ENCODE measurements at places on chromosomes 6 and 20. TPM values are rescaled to one million over a fixed set of nuclear protein-coding genes. Genes with fewer than 3 reads are reported as not detected.

Gene ZBP1
- total RNA-seq, result not detected

DNA sequence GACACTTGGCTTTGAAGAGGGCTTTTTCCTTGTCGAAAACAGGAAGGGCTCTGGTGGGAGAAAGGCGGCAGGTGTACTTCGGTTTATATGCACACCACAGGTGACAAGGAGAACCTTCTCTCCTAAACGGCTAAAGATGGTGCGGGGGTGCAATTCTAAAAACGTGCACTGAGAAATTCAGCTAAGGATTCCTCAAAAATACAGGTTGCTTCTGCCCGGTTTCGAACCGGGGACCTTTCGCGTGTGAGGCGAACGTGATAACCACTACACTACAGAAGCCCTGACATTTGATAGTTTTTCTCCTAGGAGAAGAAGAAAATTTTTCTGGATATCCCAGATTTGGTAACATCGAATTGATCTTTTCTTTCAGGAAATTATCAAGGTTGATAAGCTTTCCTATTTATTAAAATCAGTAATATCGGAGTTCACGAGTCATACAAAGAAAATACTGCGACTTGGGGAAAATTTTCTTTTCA is 32.0 kb downstream of the POM121L2 start:
- H3K27ac ChIP-seq, result no peak overlapping the region
- H3K27me3 ChIP-seq, result no peaks in the 10 kb centered on the region
- H3K4me3 ChIP-seq, result peak overlapping the region; percentile 75
- H3K36me3 ChIP-seq, result no peaks in the 10 kb centered on the region
- no peaks in the 10 kb centered on the region for H3K4me1 ChIP-seq

- 0 out of 2 replicates have a peak, but pooled peaks cover 3% of the 10 kb centered on the region for H3K27me3 ChIP-seq
- no peak for DNase-seq
- H3K4me1 ChIP-seq, result no peaks in the 10 kb centered on the region
- H3K4me3 ChIP-seq, result no peak overlapping the region
- H3K27ac ChIP-seq, result no peak overlapping the region
- no peaks in the 10 kb centered on the region for H3K36me3 ChIP-seq
These were observed 449.0 kb downstream of the QKI start for GRCh38 chr6:163863565-163863964.

DNA sequence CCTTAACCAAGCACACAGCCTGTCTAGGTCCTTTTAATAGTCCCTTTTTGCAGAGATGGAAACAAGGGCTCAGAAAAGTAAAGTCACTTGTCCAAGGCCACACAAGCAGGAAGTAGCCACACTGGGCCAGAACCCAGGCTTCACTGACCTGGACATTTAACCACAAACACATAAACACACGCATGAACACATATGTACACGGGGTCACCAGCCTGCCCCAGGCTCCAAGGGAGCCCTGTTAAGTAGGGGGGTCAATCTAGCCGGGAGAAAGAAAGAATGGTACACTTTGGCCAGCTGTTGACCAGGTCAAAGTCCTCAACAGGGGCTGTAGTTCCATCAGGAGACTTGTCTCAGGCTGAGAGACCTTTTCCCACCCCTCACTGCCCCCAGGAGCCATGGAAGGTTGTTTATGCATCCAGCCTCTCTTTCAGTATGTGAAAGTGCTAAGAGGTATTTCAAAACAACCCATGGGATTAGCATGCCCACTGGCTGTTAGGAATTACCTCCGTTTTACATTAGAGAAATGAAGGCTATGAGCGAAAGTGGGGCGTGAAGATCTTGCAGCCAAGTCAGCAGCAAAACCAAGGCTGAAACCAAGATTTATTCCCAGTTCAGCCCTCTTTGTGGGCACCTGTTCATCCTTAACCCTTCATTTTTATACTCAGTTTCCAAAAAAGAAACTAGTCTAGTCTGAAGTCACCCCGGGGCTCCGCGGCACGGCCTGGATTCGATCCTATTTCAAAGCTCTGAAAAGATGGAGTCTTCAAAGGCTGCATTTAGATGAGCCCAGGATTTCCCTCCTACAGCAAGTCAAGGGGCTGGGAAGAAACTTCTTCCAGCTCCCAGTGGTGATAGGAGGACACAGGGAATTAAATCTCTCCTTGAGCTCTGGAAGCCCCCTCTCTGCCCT is 9.8 kb downstream of the SDC4 start:
- H3K4me3 ChIP-seq, result peak overlapping the region; percentile 15
- H3K27me3 ChIP-seq, result no peaks in the 10 kb centered on the region
- H3K27ac ChIP-seq, result peak overlapping the region; percentile 95
- peaks cover 79% of the 10 kb centered on the region for H3K4me1 ChIP-seq

DNA sequence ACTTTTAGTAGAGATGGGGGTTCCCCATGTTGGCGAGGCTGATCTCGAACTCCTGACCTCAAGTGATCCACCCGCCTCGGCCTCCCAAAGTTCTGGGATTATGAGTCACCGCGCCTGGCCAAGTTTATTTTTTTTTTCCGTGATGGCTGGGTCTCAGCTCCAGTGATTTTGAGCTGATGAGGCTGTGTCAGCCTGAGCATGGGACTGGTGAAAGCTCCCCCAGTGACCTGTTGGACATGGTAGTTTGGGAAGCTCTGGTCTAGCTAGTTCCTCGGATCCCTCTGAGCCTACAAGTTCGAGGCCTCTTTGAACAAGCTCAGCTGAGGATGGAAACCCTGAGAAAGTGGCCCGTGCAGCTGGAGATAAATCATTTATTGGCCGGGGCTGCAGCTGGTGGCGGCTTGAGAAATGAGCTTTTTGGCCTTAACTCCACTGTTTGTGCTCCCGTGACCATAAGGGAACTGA is 126.8 kb downstream of the SNX5 start:
- H3K4me3 ChIP-seq, result no peak overlapping the region
- H3K36me3 ChIP-seq, result no peaks in the 10 kb centered on the region
- DNase-seq, result no peak
- H3K4me1 ChIP-seq, result peaks cover 34% of the 10 kb centered on the region
- no peak overlapping the region for H3K27ac ChIP-seq

DNA sequence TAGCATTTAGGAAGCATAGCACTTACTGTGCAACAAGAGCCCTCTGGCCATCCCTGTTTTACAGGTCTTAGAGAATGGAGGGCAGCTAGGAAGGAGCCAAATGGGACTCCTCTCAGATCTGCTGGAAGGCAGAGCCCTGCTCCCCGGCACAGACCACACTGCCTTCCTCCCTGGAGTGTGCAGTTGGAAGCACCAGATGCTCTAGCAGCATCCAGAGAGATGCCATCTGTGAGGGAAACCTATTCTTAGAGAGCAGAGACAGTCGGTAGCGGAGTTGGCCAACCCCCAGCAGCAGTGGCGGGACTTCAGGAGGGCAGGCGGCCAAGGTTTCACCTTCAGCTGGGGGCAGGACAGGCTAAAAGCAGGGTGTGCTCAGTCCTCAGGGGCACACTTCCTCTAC is 16.7 kb upstream of the E2F1 start:
- no peaks in the 10 kb centered on the region for H3K4me1 ChIP-seq
- H3K27me3 ChIP-seq, result no peaks in the 10 kb centered on the region
- H3K36me3 ChIP-seq, result no peaks in the 10 kb centered on the region
- H3K4me3 ChIP-seq, result no peak overlapping the region
- no peak for DNase-seq

Gene ADGRF4
- total RNA-seq, result 4.2 TPM

All from PC-3 (cell line).